Amniotic stem cell (primary cell): ENCODE measurements at places on chromosomes 6 and 20.
A peak's percentile ranks its signal among the peaks of the same experiment; 100 is the strongest.

GRCh38 chr6:3175715-3176402 lies 18.5 kb upstream of the TUBB2A start:
- DNase-seq, result no peak

DNA sequence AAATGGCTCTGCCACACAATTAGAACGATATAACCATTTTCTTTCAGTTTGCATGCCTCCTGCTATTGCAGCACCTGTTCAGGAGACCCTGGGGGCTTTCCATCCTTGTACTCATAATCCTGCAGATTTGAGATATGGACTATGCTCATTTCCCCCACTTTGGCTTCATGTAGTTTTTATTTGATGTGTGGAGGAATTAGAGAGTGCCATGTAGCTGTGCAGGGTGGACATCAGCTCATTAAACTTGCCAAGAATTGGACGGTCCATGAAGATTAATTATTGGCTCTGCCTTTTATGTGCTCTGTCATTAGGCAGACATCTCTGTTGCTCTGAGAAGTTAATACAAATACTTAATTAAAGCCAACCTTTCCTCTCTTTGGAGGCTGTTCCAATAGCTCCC lies 66.2 kb upstream of the CD83 start:
- no peak for DNase-seq

GRCh38 chr6:46044881-46045617 lies 29.4 kb upstream of the CLIC5 start:
- peak; percentile 66 for DNase-seq

DNA sequence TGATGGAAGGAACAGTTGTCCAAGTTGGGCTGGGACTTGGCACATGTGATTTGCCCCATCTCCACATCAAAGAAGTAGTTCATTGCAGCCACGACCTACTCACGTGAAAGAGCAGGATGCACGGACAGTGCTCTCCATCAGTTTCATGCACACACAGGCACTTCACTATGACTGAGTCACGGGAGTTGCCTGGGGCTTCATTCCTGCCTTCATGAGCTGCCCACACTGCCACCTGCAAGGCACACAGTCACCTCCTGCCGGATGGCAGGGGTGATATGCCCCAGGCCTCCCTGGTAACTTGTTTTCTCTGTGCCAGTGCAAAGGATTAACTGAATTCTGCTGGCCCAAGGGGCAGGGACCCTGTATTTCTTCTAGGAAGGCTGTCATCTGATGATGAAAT lies 22.8 kb downstream of the CST5 start:
- no peak for DNase-seq

DNA sequence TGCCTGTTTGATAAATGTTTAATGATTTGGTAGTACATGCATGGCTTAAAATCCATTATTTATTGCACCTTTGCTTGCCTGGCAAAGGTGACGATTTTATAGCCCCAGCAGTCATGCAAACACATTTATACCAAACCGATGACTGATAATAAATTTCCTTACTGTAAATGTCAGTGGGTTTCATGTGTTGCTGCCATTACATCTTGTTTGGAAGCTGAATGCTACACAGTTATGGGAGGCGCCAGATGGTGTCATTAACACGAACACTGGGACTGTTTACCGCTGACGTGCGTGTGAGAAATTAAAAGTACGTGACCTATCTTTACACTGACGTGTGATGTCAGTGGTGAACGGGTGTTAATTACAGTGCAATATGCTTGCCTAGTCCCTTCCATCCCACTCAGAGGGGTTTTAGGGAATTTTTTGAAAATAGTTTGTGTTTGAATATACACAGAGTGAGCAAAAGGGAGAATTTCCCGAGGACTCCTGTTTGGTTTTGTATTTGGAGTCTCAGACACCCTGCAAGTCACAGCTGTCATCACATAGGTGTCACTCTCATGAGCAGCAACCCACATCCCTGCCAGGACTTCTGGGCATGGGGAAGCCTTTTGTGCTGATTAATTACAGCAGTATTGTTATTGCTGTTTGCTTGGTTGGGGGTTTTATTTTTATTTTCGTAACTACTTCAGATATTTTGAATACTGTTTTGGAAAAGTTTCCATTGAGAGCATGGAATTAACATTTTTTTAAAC lies 151.8 kb upstream of the INSM1 start:
- DNase-seq, result no peak

DNA sequence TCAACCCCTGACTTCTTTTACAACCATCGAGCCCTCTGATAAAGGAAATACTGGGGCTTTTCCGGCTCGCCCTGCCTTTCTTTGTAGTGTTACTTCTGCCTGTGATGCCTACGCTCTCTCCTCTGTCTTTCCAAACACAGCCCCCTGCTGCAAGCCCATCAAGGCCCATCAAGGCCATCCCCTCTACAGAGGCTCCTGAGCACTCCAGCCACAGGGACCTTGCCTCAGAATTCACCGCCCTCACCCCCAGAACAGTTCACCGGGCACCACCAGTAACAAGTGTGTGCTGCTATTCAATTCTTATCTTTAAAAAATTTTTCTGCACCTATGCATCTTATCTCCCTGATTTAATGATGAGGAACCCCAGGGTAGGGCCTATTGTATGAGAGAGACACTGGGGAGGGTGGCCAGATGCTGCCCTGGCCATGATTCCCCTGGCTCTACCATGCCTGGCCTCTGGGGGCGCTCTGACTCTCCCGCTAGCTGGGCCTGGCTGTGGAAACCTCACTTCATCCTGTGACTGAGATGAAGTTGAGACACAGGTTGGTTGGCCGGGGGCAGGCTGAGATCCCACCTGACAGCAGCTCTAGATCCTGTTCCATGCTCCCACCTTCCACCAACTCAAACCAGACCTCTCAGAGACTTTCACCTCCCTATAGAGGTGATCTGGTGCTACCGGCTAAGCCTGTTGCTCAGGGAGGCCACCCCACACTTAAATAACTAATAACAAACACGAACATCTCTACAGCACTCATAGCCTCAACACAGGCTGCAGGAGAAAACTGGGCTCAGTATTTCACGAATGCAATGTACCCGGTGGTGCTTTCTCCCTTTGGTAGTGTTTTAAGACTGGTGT lies 19.2 kb upstream of the GLP1R start:
- DNase-seq, result no peak

DNA sequence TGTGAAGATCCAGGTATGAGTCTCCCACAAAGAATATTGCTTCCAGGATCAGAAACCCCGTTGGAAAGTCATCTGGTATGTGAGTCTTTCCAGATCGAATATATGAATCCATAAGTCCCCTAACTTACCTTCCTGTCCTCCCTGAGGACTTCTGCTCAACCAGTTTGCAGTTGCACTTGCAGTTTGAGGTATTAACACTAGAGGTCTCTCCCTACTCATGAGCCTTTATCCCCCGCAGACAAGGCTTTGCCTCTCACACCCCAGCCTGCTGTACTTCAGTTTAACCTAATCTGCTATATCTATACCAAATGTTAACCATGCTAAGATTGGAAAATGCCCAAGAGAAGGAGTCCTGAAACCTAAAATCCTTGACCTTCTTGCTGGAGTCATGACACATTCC lies 135.3 kb upstream of the DEFB112 start:
- DNase-seq, result no peak

DNA sequence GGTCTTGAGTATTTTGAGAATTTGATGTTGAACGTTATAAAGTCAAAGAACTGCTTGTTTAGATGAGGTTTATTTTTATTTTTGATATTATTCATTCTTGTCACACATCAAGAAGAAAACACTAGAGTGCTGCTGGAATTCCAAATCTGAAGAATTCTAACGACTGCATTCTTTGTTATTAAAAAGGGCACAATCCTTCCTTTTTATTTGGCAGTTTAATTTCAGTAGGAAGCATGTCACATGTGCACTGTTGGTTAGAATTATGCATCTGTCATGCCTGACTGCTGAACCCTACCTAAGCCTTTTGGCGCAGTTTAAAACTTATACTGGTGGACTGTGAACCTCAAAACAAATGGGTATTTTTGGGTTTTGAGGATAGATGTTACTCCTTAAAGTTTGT lies 4.0 kb downstream of the ID4 start:
- DNase-seq, result no peak

GRCh38 chr6:150128425-150128824 lies 14.4 kb upstream of the PPP1R14C start:
- DNase-seq, result no peak
